ENCODE measurements at places on chromosomes 6 and 20.

DNA sequence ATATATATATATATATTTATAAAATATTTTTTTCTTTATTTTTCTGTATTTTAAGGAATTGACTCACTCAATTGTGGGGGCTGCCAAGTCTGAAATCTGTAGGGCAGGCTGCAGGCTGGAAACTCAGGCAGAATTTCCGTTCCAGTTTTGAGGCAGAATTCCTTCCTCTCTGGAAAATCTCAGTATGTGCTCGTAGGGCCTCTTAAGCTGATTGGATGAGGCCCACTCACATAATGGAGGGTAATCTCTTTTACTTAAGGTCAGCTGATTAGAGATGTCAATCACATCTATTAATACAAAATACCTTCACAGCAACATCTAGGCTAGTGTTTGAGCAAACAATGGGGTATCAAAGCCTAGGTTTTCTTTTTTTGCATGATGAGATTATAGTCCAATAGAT lies 244.7 kb upstream of the RNF24 start:
- DNase-seq: no peak

- no peak for DNase-seq
Measured at GRCh38 chr6:4667591-4667990, 108.6 kb upstream of the CDYL start.

DNA sequence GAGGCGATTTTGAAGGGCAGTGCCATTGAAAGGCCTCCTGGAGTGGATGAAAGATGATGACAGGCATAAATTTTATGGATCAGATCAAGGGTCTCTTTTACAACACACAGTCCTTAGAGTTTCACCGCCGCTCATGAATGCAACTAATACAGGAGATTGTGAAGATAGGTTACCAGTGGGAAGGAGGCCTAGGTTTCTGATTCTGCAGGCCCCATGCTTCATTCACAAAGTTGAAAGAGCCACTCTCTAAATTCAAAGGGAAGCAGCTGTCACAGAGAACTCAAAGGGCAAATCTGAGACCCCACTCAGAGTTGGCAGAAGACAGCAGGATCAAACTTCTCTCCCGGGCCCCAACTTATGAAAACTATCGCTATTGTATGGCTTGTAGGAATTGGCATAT lies 137.6 kb downstream of the MAP3K7 start:
- DNase-seq: no peak

DNA sequence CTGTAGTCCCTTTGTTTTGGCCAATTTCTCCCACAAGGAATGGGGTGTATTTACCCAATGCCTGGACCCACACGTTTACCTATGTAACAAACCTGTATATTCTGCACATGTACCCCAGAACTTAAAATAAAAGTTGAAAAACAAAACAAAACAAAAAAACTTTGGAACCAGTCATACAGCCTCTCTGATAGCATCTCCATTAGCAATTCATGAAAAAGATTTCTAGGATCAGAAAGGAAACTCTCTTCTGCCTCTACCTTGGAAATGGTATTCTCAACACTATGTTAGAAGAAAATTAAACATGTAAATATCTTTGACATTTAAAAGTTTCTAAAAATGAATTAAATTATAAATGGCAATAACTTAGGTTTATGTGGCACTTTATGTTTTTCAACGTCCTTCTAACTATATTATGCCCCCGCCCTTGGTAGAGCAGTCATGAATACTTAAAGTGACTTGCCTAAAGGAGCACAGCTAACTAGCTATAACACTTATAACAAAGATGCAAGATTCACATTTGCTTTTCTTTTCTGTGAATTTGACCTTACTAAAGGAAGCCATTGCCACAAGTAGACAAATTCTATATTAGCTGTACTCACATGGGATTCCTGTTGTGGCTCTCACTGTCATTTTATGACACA lies 147.5 kb upstream of the FKBP1C start:
- DNase-seq: no peak

GRCh38 chr20:57441510-57442154 lies 50.4 kb downstream of the RBM38 start:
- DNase-seq: no peak

DNA sequence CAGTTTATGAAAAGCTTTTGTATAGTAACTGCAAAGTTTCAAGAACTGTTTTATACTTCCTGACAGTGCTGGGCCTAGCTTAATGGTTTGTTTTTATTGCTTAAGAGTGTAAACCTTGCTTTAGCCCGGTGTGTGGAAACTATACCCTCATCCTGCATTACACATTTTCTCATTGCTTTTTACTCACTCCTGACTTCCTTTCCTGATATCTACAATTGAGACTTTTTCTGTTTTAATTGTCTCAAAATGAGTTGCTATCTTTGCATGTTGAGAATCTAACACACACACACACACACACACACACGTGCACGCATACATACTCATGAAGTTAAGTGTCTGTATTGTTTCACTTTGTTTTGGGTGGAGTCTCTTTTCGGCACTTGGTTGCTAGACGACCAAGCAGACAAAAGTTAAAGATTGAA lies 16.7 kb downstream of the BMP2 start:
- DNase-seq: no peak

- no peak for DNase-seq
Measured at GRCh38 chr20:33079259-33079658, at the start of gene BPIFB4. BPIFB4 (plus strand) TSS chr20:33079643; CDS start chr20:33081527, 1,884 bp downstream.
